CD4-positive, alpha-beta T cell treated with Interleukin-2 at 100 ng/mL for 4 hours (primary cell): ENCODE measurements at places on chromosomes 5 and 9.

DNA sequence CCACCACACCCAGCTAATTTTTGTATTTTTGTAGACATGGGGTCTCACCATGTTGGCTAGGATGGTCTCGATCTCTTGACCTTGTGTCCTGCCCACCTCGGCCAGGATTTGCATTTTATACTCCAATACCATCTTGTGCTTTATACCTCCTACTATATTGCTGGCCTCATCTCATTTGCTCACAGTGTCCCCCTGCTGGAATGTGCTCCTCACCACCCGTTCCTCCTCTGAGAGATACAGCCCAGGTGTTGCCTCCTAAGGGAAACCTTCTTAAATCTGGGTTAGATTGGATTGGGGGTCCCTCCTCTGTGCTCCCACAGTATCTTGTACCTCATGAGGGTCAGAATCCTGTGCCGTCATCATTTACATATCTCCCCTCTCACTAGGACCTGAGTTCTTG is 131.7 kb downstream of the PAPPA start:
- DNase-seq, result no peak

DNA sequence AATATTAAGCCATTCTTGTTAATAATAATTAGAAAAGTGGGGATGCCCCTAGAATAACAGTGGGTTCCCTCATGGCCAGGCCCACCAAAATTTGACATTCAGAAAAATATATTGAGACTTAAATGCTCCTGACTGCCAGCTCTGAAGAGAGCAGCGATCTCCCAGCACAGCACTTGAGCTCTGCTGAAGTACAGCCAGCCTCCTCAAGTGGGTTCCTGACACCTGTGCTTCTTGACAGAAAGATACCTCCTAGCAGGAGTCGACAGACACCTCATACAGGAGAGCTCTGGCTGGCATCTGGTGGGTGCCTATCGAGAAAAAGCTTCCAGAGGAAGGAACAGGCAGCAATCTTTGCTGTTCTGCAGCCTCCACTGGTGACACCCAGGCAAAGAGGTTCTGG is 261.5 kb downstream of the DTWD2 start:
- no peak for DNase-seq

GRCh38 chr5:80820685-80821084 is 139.5 kb upstream of the RASGRF2 start:
- no peak for DNase-seq

DNA sequence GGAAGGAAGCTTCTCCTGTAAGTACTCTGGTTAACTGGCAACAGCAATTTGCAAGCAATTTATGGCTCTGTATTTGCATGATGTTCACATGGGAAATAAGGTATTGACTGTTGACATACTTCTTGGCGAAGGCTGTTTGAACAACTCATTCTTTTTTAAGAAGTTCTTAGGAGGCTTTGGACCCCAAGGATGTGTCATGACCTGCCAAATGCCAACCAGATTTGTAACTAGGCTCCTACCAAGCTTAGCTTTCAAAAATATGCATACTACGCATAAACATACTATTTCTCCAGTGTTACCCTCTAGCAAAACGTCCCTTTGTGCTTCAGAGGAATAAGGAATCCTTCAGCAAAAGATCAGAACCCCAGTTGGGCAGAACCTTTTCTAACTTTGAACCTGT is 165.2 kb upstream of the MSX2 start:
- DNase-seq, result no peak

DNA sequence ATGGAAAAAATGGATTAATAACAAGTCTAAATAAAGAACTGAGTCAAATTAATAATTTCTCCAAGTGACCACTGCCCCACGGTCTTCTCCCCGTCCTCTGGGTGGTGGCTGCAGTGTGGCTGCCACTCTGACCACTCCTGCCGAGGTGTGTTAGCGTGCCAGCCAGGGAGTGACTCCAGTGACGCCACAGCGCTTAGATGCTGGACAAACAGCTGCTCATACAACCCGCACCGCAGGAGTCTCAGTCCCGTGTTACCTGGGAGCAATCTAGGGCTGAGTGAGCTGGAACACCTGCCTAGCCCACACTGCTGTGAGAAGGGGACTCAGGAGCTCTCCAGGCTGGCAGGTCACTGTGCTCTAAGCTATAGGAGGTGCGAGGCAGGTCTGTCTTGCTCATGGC is 10.2 kb downstream of the MAPK9 start:
- no peak for DNase-seq
